ENCODE measurements at places on chromosomes 11 and 22.

GRCh38 chr11:63937713-63938478 is 906 bp upstream of the NAA40 start:
- peak; percentile 68 for DNase-seq

DNA sequence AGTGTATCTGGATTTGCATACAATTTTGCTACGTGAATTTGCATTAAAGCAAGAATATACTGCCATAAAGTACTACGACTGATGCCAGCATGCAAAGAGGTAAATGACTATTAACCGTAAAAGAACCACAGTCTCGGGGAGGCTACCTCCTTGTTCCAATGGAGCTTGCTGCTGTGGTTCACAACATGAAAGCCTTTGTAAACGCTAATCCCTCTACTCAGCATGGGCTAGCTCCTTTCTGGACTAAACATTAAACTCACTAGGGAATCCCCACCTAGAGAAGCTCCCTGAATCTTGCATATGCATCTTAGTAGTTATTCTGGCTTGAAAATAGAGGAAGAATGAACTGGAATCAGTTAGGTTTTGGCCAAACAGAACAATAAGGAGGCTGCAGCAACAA is 60.5 kb upstream of the ARHGAP32 start:
- DNase-seq = no peak

DNA sequence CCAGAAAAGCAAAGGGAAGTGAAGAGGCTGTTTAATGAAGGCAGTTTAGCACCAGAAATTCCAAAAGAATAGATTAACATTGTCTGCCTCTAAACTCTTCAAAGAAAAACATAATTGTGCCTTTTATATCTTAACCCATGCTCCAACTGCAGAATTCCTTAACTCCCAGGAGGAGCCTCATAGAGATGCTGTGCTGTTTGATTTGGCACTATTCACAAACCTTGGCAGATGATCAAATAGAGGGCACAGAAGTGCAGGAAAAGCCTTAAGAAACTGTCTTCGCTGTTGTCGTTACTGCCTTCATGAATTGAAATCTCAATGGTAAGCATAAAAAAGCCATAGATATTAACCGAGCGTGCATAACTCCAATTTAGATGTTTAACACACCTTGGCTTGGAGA is 124.1 kb upstream of the MPPED2 start:
- no peak for DNase-seq

- no peak for DNase-seq
Observed at GRCh38 chr11:100105982-100106358, 581.1 kb upstream of the ARHGAP42 start.

- no peak for DNase-seq
Observed at GRCh38 chr11:126161023-126161391, 50.4 kb downstream of the RPUSD4 start.

All from mucosa of descending colon (tissue), 3 donors.